NCI-H524 (cell line): ENCODE measurements at places on chromosomes 16 and 17.

DNA sequence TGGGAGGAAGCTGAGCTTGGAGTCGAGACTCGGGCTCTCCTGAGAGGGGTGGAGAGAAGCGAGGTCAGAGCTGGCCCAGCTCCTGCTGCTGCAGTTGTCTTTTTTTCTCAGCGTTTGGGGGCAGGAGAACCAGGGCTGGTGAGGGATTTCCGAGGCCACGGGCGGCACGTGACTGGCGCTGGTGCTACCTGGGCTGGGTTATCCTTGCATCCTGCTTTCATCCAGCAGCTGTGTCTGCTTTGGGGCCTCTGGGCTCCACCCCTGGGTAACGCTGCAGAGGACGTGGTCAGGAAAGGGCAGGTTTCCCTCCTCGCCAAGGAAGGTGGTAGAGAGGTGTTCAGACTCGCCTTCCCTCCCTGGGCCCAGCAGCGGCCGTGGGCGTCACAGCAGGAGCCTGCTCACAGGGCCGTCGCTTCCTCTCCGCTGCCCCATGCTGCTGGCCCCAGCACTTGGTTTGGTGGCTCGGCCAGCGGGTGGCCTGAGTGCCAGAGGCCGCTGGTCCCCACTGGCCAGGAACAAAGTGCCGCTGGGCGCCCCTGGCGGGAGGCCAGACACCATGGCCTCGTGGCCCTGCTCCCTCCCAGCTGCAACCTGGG, 22.5 kb downstream of the GSE1 start:
- DNase-seq, result no peak

- DNase-seq, result no peak
Measured at GRCh38 chr16:49009204-49009603, 272.4 kb downstream of the CBLN1 start.

DNA sequence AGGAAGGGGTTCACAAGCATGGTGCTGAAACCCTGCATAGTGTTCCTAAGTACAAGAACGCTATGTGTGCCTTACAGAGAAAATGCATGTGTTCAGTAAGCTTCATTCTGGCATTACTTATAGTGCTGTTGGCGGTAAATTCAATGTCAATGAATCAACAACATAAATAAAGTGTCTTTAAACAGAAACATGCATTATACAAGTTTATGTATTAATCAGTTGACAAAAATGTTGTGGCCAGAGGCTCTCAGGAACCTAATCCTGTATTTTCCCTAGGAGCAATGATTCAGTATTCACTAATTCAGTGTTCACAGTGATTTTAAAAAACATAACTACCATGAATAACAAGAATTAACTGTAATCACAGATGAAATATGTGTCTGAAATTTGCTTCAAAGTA, 47.1 kb upstream of the MYOCD start:
- no peak for DNase-seq

DNA sequence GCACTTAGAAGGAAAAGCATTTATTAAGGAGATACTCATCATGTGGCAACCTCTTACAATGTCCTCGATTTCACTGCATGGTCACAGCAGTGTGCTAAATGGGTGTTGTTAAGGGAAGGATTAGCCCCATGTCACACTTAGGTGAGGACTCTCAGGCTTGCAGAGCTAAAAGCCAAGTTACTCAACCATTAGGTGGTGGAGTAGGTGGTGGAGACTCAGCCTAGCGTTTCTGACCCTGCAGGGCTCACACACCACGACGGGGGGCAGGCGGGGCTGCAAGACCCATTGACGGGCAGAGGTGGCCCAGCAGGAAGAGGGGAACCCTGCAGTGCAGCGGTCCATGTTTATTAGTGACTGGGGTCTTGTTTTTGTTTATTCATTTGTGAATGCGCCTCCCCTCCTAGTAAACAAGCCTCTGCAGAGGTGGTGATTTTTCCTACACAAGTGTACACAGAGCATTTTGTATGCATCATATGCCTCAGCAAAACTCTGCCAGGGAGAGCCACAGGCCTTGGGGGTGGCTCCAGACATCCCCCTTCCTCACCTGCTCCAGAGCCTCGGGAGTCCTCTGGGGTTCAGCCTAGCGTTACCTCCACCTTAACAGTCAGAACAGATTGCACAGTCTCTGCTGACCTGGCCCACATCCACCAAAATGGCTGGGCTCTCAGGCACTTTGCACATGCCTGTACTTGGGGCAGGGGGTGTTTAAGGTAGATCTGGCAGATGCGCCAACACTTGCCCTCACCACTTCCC, 216.7 kb downstream of the C16orf95 start:
- DNase-seq, result no peak

DNA sequence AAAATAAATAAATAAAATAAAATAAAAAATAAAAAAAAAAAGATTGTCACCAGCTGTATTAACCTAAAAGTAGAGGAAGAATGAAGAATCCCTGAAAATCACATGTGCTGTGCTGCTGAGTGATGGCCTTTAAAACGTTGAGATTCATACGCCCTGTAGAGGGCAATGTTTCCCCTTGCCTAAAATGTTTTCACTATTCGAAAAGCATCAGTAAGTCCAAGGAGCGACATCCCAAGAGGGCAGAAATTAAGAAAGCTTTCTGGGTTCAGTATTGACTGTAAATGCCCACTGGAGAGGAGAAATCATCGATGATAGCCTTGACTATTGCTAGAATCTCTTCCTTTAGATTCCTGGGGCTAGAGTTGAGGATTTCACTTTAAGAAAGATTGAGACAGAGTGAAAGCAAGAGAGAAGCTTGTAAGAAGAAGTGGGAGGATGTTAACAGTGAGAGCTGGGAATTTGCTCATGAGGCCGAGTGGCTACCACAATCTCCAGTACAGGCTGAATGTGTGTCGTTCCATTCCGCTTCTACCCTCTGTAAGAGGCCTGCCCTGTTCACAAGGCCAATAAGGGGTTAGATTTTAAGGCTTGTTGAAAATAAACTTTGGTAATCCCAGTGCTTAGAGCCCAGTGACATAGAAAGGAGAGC, 170.8 kb upstream of the FAM20A start:
- DNase-seq, result peak; percentile 76

DNA sequence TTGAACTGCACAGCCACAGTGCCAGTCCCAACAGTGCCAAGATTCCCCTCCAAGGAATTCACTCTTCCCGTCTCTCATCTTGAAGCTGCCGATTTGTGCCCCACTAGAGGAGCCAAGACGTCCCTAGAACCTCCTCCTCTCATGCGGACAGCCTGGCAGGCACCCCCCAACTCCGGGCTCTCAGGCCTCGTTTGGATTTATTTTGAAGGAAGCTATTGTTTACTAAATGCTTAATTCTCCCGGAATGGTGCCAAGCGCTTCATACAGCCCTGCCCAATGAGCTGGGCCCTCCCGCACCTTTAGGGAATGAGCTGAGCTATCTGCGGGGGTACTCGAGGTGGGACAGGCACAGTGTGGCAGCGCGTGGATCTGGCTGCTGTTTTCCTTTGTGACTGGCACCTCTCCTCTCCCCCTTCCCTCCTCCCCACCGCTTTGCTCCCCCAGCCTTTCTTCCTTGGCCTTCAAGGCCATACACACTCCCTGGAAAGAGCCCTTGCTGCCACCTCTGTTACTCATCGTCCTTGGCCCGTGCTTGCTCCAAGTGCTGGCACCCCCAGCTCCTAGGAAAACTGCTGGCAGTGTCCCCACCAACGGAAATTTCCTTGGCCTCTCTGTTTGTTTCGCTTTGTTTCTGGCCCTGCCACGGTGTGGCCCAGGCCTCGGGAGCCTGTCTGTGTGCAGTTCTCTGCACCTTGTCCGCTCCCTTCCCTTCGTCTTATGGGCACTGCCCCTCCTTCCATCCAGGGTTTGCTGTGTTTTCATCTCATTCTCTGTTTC, 49.9 kb upstream of the CDR2 start:
- DNase-seq, result no peak

- peak; percentile 15 for DNase-seq
Measured at GRCh38 chr16:54936979-54937670, 6.5 kb downstream of the IRX5 start.

DNA sequence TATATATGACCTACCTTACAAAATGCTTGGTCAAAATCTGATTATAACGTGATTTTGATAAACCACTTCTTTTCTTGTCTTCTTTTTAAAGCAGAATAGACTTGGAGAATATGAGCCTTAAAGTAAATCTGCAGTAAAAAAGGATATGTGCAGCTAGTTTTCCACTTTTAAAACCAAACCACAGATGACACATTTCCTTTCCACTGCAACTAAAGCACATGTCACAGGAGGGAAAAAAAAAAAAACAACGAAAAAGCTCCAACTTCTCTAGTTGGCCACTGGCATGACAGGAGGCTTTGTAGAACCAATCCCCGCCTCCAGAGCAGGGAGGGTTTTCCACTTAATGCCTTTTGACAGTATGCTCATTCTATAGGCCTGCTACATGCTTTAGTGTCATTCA, at the start of gene EVI2A:
TSS of gene EVI2A (minus strand) at position 142 of the 400 bp plus-strand sequence. CDS start 2,609 bp downstream, outside the sequence.
- DNase-seq, result no peak

- no peak for DNase-seq
Measured at GRCh38 chr17:34826332-34826731, 134.9 kb downstream of the CCT6B start.

DNA sequence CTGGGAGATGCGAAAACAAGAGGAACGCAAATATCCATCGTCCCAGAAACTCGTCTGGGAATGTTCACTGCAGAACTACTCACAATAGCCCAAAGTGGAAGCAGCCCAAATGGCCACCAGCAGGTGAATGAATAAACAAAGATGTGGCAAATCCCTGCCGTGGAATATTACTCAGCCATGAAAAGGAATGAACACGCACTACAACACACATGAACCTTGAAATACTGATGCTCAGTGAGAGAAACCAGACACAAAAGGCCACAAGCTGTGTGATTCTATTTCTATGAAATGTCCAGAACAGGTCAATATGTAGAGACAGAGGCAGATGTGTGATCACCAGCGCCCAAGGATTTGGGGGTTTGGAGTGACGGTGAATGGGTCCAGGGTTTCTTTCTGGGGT, 169.8 kb downstream of the IRF8 start:
- no peak for DNase-seq

GRCh38 chr16:30528799-30529457, 2.6 kb upstream of the ZNF768 start:
- no peak for DNase-seq

DNA sequence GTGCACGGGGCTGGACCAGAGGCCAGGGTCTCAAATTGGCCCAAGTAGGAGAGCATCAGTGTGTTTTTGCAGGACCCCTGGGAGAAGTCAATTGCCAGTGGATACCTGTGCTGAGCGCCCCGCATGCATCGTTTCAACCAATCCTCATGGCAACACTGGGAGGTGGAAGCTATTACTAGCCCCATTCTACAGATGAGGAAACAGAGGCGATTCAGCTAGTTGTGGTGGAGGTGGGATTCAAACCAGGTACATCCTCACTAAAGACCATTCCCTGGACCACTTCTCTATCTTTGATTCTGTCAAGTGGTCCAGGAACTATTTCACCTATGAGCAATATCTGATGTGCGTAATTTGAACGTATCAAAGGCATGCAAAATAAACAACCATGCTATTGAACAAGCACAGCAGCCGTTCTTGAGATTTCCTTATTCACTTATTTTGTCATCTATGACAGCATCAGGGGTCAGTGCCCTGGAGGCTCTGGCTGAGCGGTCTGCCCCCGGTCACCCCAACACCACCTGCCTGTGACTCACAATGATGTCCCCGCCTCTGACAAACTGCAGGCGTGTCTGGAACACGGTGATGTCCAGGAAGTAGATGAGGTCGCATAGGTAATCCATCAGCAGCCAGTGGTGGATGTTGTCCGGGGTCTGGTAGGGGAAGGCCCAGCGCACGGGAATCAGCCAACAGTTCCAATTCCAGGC, 54.0 kb downstream of the CNGB1 start:
- no peak for DNase-seq

DNA sequence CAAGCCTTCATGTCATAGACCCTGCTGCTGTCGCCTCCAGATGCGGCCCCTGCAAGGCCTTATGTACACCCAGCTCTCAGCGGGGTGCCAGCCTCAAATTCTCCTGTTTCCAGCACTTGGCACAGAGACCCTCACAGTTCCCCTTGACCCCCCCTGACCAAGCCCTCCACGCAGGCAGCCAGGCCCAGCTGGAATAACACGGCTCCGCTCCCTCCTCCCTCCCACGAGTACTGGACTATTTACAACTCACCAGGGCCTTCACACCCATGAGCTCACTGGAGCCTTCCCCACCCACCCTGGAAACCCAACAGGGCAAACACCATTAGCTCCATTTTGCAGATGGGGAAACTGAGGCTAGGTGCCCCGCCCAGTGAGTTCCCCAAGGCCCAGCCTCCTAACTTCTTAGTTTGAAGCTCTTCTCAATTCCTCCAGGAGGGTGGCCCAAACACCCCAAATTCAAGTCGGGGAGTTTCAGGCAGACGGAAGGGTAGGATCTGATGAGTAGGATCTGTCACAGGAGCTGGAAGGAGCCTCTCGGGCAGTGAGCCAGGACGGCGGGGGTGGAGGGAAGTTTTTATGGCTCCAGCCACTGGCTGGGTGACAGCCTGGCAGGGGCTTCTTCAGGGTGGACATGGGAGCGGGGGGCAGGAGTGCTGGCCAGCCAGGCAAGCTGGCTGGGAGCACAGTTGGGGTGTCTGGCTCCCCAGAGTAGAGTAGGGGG, 17.5 kb upstream of the DLX4 start:
- DNase-seq, result no peak

GRCh38 chr16:8402981-8403843, 187.1 kb downstream of the TMEM114 start:
- DNase-seq, result no peak

DNA sequence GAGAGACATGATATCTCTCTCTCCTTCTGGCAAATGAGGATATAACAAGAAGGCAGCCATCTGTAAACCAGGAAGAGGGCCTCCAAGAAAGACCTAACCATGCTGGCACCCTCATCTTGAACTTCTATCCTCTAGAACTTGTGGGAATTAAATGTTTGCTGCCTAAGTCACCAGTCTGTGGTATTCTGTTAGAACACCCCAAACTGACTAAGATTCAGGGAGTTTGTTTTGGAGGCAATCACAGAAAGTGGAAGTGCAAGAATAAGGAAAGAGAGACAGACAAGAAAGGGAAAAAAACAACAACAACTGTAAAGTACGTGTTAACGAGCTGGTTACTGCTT, 114.5 kb upstream of the GOT2 start:
- no peak for DNase-seq

DNA sequence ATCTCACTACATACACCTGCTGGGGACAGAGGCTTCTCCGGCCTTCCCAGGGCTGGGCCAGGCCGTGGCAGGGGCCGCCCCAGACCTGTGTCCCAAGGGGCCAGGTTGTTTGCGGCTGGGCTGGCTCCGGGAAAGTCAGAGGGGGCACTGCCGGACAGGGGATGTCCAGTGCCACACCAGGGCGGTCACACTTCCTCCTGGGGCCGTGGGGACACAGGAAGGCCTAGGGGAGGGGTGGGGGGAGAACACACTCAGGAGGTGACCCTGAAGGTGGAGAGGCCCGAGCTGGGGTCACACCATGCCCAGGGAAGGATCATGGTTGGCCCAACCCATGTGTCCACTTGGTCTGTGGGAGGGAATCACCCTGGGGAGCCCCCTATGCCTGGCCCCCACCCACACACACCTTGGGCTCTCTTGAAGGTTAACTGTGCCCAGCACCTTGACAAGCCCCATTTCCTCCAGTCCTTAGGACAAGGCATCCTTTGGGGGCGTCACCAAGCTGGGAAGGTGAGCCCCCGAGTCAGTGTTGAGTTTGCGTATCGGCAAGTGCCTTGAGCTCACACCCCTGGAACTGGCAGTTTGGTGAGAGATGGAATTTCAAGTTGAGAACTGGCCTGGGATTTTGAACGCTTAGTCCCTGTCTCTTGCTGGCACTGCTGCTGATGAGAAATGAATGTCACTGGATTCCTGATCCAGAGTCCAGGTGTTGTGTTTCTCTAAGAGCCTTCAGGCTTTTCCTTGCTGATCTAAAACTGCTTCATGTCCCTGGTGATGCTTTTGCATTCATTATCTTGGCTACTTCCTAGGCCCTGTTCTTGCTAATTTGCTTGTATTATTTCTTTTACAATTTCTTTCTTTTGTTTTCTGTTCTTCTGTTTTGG, 7.7 kb upstream of the ACTG1 start:
- no peak for DNase-seq

- no peak for DNase-seq
Measured at GRCh38 chr17:31136319-31136718, 41.5 kb downstream of the NF1 start.
